ENCODE measurements at places on chromosomes 2 and 18. TPM values are rescaled to one million over a fixed set of nuclear protein-coding genes. Genes with fewer than 3 reads are reported as not detected.

Gene TUBA4A
- total RNA-seq, result 9.6 TPM

DNA sequence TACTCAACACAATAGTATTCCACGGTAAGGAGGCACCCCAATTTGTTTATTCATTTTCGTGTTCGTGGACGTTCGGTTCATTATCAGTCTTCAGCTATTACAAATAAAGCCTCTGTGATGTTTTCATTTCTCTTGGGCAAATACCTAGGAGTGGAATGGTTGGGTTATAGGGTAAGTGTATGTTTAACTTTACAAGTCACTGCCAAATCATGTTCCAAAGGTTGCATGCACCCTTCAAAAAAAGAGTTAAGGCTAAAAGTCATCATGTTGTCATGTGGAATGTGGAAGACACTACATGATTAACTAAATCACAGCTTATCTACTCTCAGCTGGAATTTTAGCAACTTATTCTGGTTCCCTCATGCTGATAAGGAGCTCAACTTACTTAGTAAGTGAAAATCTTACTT, 15.8 kb downstream of the INO80C start:
- H3K4me1 ChIP-seq, result peaks cover 27% of the 10 kb centered on the region
- no peak overlapping the region for H3K27ac ChIP-seq
- no peak overlapping the region for H3K4me3 ChIP-seq
- no peak for DNase-seq

- H3K27ac ChIP-seq, result peak overlapping the region; percentile 91
- H3K4me3 ChIP-seq, result no peak overlapping the region
These were observed 1.6 kb upstream of the IGFBP5 start for GRCh38 chr2:216696751-216697560.

GRCh38 chr2:83240611-83241010, 1218.5 kb downstream of the SUCLG1 start:
- H3K27me3 ChIP-seq, result no peaks in the 10 kb centered on the region
- no peaks in the 10 kb centered on the region for H3K36me3 ChIP-seq
- no peak overlapping the region for H3K4me3 ChIP-seq
- no peak overlapping the region for H3K27ac ChIP-seq

DNA sequence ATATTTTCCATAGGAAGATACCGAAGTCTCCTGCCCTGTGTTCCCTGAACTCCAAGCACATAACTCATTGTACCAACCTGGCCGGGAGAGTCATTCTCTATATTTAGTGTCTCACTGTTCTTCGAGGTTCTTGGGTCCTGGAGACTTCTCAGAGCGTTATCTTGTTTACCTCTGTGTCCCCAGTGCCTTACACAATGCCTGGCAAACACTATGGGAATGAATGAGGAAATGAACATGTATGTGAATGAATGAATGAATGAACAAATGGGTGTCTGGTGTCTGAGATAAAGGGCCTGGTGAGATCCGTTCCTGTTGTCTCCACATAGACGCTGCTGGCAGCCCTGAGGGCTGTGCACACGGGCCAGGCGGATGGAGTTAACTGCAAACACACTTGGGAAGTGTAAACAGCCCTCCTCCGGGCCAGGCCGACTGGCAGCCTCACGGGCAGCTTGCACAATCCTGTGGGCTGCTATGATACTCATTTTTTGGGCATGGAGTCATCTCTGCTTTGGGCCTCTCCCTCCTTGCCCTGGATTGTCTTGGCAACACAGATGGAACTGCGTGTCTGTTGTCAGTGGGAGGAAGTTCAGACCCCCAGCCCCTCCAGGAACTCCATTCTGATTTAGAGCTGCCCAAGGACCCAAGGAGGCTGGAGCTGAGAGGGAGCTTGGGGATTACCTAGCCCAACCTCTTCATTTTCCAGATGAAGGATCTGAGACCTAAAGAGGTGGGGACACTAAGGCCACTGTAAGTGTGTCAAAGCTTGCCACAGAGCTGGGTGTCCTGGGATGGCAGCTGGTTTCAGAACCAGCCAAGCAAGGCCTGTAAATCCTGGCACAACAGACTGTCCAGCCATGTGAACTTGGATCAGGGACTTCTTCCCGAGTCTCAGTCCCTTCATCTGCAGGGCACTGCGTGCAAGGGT, 124.4 kb downstream of the INHBB start:
- peak; percentile 72 for DNase-seq
- no peak overlapping the region for H3K4me3 ChIP-seq
- H3K27me3 ChIP-seq, result peaks cover 7% of the 10 kb centered on the region
- no peaks in the 10 kb centered on the region for H3K36me3 ChIP-seq
- peak overlapping the region; percentile 77 for H3K27ac ChIP-seq
- peaks cover 56% of the 10 kb centered on the region for H3K4me1 ChIP-seq

DNA sequence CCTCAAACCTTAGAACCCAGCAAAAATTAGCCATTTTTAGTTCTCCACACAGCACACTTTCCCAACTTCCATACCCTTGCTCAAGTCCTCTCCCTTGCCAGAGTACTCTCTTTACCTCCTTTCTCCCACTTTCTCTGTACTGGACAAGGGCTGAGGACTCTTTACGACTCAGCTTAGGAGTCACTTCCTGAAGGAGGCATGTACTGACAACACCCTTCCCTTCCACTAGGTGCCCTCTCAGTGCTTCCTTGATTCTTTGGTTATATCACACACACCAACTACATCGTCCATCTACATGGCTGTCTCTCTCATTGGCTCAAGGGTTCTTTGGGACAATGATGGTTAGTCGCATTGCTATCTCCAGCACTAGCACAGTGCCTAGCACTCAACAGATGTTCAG, 5.2 kb upstream of the C18orf63 start:
- no peaks in the 10 kb centered on the region for H3K27me3 ChIP-seq
- H3K4me3 ChIP-seq, result no peak overlapping the region
- no peaks in the 10 kb centered on the region for H3K4me1 ChIP-seq
- no peaks in the 10 kb centered on the region for H3K36me3 ChIP-seq
- DNase-seq, result no peak

- H3K27me3 ChIP-seq, result no peaks in the 10 kb centered on the region
- H3K4me3 ChIP-seq, result no peak overlapping the region
- H3K27ac ChIP-seq, result no peak overlapping the region
- H3K36me3 ChIP-seq, result no peaks in the 10 kb centered on the region
- DNase-seq, result no peak
These were observed 79.1 kb downstream of the TWIST2 start for GRCh38 chr2:238926761-238927611.

- peaks cover 11% of the 10 kb centered on the region for H3K4me1 ChIP-seq
- no peak overlapping the region for H3K4me3 ChIP-seq
- H3K27ac ChIP-seq, result no peak overlapping the region
- no peaks in the 10 kb centered on the region for H3K36me3 ChIP-seq
- DNase-seq, result no peak
These were observed 6.2 kb downstream of the PRKD3 start for GRCh38 chr2:37318401-37318800.

GRCh38 chr2:226320076-226320948, 479.3 kb downstream of the IRS1 start:
- no peak overlapping the region for H3K27ac ChIP-seq
- H3K36me3 ChIP-seq, result no peaks in the 10 kb centered on the region
- H3K4me1 ChIP-seq, result no peaks in the 10 kb centered on the region
- no peaks in the 10 kb centered on the region for H3K27me3 ChIP-seq
- no peak for DNase-seq

Gene XDH
- under 0.01 TPM for total RNA-seq

DNA sequence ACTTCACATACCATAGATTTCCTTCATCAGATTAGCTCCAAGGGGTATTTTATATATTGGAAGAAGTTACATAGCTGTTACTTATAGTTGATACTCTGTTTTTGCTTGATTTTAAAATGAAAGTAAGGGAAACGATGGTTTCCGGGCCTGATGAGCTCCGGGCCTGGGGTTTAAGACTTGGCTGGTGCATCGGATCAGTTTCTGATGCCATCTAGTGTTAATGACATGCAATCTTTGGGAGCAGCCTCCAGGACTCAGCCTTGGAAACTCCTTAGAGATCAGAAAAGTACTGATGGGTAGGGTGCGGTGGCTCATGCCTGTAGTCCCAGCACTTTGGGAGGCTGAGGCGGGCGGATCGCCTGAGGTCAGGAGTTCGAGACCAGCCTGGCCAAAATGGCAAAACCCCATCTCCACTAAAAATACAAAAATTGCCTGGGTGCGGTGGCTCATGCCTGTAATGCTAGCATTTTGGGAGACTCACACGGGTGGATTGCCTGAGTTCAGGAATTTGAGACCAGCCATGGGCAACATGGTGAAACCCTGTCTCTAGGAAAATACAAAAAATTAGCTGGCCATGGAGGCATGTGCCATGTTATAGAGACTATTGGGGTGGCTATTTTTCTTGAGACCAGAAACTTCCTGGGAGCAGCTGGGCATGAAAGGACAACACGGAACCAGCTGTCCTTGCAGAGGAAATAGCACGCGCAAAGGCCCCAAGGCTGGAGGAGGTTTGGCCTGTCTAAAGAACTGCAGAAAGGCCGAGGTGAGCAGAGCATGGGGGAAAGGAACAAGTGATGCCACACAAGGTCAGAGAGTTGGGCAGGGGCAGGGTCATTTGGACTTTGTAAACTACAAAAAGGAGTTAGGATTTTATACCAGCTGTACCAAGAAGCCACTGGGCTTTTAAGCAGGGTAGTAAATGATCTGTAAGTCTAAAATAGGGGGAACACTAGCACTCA, 46.9 kb upstream of the CNOT11 start:
- DNase-seq, result peak; percentile 49
- no peaks in the 10 kb centered on the region for H3K36me3 ChIP-seq
- H3K4me1 ChIP-seq, result no peaks in the 10 kb centered on the region
- H3K27ac ChIP-seq, result no peak overlapping the region
- no peaks in the 10 kb centered on the region for H3K27me3 ChIP-seq

DNA sequence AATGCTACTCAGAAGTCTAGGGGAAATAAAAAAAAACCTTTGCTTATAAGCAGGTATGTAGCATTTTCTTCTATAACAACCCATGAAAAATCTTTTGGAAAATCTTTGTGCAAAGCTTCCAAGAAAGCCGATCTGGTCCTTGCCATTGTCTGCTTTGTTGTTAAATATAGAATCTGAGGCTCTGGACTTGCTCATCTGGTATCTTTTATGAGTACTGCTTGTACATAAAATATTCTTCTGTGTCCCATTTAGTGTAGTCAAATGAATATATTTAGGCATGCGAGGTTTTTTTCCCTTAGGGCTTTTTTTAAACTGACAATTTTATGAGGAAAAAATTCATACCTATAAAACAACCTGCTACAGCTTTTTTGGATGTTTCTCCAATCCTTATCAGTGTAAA, 45.0 kb upstream of the RMND5A start:
- H3K36me3 ChIP-seq, result no peaks in the 10 kb centered on the region
- no peaks in the 10 kb centered on the region for H3K27me3 ChIP-seq
- no peak overlapping the region for H3K27ac ChIP-seq
- H3K4me3 ChIP-seq, result no peak overlapping the region

Gene FLACC1
- total RNA-seq, result 2.1 TPM

Gene C2orf80
- total RNA-seq, result not detected

Gene ZSWIM2
- total RNA-seq, result not detected

- H3K36me3 ChIP-seq, result no peaks in the 10 kb centered on the region
- H3K27ac ChIP-seq, result no peak overlapping the region
- no peaks in the 10 kb centered on the region for H3K27me3 ChIP-seq
- no peak for DNase-seq
- no peaks in the 10 kb centered on the region for H3K4me1 ChIP-seq
These were observed 95.4 kb downstream of the PLEKHM3 start for GRCh38 chr2:207929923-207930322.

GRCh38 chr2:98454073-98454472, 9.4 kb downstream of the INPP4A start:
- H3K27ac ChIP-seq, result no peak overlapping the region
- no peak for DNase-seq
- H3K27me3 ChIP-seq, result no peaks in the 10 kb centered on the region
- no peak overlapping the region for H3K4me3 ChIP-seq

Gene GAREM1
- 25.1 TPM for total RNA-seq

Gene SLC9A2
- not detected for total RNA-seq

DNA sequence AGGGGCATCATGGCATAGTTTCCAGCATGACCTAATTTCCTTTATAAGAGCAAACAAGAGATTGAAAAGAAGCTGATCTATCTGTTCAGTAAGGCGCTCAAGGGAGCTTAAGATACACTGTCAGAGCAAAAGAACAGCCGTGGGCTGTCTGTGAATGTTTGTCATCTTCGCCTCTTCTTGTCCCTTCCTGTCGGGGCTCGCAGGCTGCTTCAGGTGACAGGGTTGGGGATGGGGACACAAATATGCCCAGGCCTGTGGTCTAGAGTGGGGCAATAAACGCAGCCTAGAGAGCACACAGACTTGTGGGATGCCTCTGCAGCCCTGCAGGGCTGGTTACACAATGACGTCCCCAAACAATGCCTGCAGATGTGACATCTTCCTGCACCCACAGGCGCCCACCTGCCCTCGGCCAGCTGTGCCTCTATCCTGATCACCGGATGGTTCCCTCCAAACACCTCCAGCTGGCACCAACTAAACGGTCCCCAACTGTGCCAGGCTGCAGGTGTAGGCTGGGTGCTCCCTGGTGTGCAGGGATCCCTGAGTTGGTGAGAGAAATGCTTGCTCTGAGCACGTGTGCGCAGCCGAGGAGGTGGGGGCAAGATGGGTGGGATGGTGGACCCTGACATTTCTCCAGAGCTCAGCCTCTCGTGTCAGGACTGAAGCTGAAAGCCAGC, 72.8 kb downstream of the EDAR start:
- no peak overlapping the region for H3K27ac ChIP-seq
- H3K4me1 ChIP-seq, result no peaks in the 10 kb centered on the region
- no peak overlapping the region for H3K4me3 ChIP-seq
- DNase-seq, result no peak

Gene ANKRD53
- total RNA-seq, result 1.3 TPM

DNA sequence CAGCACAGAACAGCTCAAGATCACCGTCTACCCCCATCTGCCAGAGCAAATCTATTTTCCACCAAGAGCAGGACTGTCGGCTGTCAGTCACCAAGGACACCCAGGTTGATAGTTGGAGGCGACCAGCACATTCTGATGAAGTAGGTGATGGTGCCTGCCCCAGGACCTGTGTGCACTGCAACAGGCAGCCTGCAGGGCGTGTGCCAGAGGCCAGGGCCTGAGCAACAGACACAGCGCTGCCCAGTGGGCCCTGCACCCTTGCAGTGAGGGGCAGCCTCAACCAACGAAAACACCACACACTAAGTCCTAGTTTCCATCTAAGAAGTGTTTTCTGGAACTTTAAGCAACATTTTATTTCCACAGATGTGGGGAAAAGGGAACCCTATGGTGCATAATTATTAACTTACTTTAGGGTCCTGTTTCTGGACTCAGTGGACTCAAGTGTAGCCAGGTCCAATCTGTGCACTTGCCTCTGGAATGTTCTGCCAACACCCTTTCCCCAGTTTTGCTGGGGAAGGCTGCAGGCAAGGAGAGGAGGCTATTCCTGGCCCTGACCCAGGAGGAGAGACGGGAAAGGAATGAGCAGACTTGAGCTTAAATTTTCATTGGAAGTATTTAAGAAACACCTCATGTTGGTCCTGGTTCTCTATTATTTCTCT, 61.5 kb downstream of the ADNP2 start:
- DNase-seq, result no peak
- H3K27me3 ChIP-seq, result no peaks in the 10 kb centered on the region
- no peak overlapping the region for H3K4me3 ChIP-seq
- no peaks in the 10 kb centered on the region for H3K4me1 ChIP-seq
- H3K27ac ChIP-seq, result no peak overlapping the region
- no peaks in the 10 kb centered on the region for H3K36me3 ChIP-seq

Data from tibial nerve (tissue), 4 donors.